ENCODE measurements at places on chromosomes 2 and 18.

DNA sequence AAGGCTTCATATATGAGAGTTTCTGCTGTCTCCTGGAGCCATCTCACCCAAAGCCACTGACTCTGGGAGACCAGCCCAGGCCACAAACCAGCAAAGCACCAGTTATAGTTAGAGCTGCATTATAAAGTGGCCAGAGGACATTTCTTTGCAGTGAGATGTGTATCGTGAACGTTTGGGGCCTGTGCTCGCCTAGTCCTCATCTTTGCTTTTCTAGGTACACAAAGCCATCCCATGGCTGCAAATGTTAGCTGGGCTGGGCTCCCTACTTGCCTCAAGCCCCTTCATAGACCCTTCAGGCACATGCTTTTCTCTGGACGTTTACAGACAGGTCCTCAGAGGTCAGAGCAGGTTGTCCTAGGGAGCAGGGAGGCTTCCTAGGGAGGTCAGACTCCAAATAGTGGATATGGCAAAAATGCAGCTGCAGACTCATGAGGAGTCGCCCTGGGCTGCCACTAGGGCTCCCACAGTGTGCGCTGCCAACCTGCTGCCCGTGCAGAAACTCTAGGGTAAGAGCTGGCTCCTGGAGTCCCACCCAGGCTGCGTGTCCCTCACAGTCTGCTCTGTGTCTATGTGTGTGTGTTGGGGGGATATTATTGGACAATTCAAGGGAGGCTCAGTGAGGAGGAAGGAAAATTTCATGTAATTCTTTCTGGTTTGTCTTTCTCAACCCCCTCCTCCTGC lies 141.0 kb downstream of the RPIA start:
- DNase-seq: no peak

GRCh38 chr2:134791616-134792015 lies 46.8 kb upstream of the ACMSD start:
- DNase-seq: no peak

DNA sequence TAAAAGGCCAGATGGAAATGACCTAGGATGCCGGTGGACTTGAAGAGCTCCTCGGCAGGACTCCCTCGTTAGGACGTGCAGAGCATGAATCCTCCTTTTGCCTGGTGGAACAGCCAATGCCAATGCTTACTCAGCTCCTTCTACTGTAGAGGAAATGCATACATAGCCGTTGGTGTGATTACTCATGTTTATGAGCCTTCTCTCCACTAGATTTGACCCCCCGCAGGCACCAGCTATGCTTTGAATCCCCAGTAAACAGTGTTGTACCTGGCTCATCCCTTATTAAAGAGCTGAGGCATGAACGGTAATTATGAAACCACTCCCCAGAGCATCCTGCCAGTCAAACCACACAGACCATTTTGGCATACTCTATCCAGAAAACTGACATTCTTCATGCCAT lies 172.8 kb downstream of the ANTXR1 start:
- no peak for DNase-seq

DNA sequence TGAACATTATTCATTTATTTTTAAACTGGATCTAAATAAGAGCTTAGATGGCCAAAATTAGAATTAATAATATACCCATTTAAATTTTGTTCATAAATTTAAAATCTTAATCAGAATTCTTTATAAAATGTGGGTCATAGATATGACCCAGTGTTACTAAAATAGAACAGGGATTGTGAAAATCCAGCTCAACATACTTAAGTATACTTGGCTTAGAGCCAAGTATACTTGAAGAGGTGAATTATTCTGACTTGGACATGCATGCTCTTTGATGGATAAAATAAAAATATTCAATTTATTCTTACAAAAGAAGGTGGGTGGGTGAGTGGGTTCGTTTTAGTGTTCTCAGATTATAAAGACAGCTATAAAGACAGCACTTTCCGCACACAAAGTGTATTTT lies 70.7 kb downstream of the SPOPL start:
- DNase-seq: no peak

DNA sequence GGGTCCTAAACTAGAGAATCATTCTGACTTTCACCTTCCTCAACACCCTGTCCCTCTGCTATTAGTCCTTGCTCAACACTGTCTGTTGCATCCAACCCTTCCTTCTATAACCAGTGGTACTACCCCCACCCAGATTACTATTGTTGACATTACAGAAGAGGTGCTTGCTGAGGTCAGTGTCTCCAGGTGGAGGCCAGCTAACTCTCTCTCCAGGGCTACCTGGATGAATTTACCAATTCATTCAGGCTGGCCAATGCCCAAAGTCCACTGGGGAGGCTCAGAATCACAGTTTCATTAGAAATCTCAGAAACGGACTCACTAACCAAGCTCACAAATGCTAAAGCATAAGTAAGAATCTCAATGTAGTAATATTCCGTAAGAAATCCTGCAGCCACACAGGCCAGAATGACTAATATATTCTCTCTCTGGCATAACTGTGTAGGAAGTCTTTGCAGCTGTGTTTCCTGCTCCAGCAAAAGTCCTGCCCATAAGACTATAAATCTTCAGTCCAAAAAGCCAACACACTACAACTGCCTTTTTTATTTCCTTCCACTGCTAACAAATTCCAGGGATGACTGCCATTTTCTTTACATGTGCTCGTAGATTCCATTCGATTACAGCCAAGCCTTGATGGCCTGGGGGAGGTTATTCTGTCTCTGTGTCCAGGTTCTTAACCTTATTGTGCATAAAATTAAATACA lies 10.0 kb upstream of the TTR start:
- no peak for DNase-seq
